ENCODE measurements at places on chromosomes 2 and 18.

GRCh38 chr18:5841518-5841917, 53.8 kb downstream of the TMEM200C start:
- peak; percentile 12 for DNase-seq

GRCh38 chr2:191691016-191691735, 13.2 kb downstream of the NABP1 start:
- peak; percentile 87 for DNase-seq

GRCh38 chr2:119350311-119350998, 16.2 kb downstream of the C2orf76 start:
- no peak for DNase-seq

- DNase-seq = no peak
Observed at GRCh38 chr2:11022591-11023273, 111.0 kb downstream of the KCNF1 start.

- no peak for DNase-seq
Observed at GRCh38 chr2:119441376-119442225, 9.9 kb downstream of the TMEM37 start.

DNA sequence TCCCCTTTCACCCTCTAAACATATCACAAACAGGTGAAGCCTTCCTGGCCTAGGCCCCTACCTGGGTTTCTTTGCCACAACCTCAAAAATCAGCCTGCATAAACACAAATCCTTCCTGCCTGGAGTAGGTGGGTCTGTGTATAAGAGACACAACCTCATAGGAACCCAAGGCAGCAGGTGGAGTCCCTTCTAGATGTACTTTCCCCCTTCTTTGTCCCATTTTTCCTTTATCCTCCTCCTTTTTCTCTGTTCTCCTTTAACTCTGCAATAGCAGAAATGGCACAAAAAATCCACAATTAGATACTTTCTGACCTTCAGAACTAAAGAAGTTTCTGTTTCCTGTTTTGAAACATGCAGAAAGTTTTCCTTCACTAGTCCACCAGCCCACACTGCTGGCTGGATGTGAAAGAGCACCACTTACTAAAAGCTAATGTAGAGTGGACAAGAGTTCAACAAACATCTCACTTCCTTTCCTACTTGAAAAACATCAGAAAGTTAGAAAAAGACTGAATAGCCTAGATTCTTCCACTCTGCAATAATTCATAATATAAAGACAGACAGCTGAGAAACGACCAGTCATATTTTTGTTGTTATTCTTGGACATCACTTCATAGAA, 11.2 kb downstream of the SLC40A1 start:
- DNase-seq = no peak
